ENCODE measurements at places on chromosomes 1 and 21.

DNA sequence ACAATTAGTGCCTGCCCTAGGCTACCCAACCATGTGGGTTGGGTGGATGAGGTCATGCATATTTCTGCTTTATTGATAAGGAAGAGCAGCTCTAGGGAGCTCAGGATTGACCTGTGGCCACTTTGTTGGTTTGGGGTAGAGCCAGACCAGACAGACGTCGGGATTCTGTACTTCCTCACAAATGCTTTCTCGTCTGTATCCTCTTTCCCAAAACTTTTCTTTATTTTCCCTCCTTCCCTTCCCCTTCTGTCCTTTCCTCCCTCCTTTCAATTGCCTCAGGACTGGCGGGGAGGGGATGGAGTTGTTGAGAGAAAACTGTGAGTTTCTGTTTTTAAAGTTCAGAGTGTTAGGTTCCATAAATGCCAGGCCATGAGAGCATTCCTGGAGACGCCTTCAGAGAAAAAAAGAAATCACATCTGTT is 68.0 kb downstream of the UCK2 start:
- no peak for DNase-seq

GRCh38 chr1:33190701-33191100 is 8.9 kb upstream of the TRIM62 start:
- DNase-seq = no peak

DNA sequence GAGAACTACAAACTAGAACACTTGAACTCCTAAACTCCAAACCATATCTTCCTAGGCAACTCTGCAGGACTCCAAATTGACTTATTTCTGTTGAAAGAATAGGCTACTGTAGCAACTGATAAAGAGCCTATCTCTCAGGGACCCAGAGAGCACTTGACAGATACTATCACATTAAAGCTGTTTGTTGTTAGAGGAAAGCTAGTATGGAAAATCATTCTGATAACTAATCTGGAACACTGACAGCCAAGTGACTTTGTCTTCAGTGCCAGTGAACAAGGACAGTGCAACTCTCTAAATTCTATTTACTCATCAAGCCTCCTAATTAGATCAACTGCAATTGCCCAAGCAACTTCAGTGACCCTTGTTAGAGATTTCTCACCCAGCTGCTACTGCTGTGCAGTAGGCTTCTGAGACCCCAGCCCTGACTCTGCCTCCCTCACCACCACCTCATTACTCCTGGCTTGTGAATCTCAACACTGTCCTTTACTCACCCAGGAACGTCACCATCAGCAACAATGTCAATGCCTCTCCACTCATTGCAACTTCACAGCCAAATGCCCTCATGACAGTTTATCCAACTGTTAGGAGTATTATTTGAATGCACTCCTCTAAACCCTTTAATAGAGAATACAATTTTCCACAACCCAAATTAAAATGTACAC is 7.4 kb upstream of the RGS13 start:
- no peak for DNase-seq

DNA sequence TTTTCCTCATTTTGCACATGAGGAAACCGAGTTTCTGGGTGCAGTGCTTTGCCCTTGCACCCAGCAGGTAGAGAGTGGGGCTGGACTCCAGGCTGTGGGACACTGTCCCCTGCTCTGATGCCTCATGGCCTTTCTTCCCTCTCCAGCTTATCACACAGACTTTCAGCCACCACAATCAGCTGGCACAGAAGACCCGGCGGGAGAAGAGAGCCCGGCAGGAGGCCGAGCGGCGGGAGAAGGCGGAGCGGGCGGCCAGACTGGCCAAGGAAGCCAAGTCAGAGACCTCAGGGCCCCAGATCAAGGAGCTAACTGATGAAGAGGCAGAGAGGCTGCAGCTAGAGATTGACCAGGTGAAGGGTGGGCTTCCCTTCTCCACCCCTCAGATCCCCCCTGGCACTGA is 19.0 kb downstream of the KDF1 start:
- no peak for DNase-seq

DNA sequence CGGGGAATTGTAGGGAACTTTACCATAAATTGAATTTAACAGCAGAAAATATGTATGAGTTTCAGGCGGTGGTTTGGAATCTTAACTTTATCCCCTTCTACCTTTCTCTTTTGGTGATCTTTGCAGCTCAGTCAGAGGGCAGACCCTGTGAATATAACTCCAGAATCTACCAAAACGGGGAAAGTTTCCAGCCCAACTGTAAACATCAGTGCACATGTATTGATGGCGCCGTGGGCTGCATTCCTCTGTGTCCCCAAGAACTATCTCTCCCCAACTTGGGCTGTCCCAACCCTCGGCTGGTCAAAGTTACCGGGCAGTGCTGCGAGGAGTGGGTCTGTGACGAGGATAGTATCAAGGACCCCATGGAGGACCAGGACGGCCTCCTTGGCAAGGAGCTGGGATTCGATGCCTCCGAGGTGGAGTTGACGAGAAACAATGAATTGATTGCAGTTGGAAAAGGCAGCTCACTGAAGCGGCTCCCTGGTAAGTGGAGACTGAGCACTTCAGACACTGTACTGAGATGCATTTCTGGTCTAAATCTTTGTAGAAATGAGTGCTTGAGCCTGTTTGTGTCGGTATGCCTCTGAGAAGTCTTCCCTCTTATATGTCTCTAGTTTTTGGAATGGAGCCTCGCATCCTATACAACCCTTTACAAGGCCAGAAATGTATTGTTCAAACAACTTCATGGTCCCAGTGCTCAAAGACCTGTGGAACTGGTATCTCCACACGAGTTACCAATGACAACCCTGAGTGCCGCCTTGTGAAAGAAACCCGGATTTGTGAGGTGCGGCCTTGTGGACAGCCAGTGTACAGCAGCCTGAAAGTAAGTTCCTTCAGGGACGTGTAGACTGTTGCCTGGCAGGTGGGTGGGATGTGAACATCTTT is 1.5 kb downstream of the CCN1 start:
- peak; percentile 37 for DNase-seq

DNA sequence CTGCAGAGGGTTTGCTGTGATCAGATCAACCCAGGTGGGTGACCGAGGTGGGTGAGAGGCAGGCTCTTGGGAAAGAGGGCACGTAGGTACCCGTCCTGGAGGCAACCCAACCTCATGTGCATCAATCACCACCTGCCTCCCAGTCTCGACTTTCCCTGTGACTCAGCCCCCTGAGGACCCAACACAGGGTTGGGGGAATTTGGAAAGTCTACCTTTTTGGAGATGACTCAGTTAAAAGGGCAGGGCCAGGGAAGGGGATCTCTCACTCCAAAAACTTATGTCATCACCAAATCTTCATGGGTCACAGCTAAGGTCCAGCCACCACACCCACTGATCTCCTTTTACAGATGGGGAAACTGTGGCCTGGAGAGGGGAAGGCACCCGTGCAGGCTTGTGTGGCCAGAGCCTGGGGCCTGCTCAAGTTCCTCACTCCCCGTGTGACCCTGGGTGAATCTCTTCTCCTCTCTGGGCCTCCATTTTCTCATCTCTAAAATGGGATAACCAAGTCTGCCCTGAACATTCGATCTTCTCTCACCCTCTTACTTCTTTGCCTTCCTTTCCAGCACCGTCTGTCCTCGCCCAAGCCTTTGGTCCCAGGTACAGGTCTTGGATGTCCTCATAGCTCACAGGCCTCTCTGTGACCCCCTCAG is 34.6 kb upstream of the WNT4 start:
- DNase-seq = no peak

DNA sequence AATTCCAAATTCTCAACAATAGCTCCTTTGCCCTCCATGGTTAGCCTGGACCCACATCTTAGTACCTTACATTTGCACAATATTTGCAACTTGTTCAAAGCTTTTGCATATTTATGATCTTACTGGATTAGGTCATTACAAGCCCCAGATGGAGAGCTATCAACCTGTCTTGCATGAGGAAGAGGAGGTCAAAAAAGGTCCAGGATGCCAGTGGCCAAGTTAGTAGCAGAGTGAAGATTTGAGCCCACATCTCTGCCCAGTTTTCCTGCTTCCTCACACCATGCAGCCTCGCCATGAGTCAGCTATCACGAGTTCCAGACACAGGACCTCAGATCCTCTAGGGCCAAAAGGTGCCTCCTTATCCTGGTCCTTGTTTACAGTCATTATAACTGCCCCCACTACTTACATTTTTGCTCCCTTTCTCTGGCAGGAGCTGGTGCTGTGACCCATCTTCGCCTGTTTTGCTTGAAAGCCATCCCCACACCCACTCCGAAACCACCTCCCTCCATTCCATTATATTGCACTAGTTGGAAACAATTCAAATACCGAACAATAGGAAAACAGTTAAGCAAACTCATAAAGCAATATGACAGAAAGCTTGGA is 5.0 kb upstream of the AHCYL1 start:
- no peak for DNase-seq

DNA sequence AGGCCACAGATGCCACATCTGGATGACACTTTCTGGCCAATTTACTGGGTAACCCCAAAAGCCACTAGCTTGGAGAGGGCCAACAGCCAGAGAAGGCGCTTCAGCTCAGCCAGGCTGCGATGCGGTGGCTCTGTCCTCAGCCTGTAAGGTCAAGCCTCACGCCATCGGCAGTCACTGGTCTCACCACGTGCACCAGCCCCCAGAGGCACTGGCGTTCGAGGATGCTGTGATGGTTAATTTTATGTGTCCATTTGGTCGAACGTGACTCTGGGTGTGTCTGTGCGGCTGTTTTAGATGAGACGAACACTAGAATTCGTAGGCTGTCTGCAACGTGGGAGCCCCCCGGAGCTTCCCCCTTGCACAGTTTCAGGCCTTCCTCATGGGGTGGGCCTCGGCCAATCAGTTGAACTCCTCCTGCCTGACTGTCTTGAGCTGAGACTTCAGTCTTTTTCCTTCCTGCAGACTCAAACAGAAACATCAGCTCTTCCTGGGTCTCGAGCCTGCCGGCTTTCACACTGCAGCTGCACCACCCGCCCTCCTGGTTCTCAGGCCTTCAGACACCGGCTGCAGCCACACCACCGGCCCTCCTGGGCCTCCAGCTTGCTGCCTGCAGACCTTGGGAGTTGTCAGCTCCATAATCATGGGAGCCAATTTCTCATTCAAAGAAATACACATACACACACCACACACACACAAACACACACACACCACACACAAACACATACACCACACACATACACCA is 41.6 kb upstream of the SLC45A1 start:
- no peak for DNase-seq

- DNase-seq = peak; percentile 67
Observed at GRCh38 chr1:93613898-93614297, 67.7 kb downstream of the BCAR3 start.

DNA sequence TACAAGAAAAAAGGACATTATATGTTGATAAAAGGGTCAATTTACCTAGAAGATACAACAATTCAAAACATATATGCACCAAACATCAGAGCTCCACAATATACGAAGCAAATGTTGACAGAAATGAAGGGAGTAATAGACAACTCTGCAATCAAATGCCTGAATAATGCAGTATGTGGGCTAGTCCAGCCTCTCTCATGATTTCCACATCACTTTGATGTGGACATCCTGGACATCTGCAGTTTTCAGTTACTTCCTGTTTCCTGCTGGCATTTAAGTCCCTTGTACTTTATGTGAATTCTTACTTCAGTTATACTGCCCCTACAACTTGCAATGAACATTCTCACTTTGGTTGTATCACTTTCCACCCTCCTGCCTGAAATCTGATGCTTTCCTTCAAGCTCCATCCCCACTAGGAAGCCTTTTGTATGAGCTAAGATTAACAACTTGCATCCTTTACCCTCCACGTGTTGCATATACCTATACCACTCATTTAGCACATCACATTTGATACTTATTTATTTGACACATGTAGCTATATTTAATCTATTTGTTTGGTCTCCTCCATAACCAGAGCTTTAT is 36.7 kb downstream of the DISC1 start:
- DNase-seq = no peak

DNA sequence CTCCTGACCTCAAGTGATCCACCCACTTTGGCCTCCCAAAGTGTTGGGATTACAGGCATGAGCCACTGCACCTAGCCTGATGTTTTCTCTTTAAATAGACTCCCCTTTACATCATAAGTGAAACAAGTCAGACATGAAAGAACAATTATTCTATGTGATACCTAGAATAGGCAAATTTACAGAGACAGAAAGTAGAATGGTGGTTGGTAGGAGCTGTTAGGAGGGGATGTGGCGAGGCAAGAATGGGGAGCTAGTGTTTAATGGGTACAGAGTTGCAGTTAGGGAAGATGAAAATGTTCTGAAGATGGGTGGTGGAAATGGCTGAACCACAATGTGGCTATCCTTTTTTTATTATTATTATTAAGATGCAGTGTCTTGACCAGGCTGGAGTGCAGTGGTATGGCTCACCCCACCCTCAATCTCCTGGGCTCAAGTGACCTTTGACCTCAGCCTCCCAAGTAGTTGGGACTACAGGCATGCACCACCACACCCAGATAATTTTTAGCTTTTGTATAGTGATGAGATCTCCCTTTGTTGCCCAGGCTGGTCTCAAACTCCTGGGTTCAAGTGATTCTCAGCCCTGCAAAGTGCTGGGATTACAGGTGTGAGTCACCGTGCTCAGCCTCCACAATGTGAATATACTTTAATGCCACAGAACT is 28.4 kb downstream of the ELF3 start:
- no peak for DNase-seq

- no peak for DNase-seq
Observed at GRCh38 chr1:219495737-219496408, 117.0 kb downstream of the ZC3H11B start.

- no peak for DNase-seq
Observed at GRCh38 chr1:110083061-110083865, 12.8 kb upstream of the ALX3 start.

- no peak for DNase-seq
Observed at GRCh38 chr1:108949044-108949443, 14.2 kb downstream of the CLCC1 start.

GRCh38 chr1:77668924-77669449 is 13.5 kb downstream of the ZZZ3 start:
- no peak for DNase-seq

DNA sequence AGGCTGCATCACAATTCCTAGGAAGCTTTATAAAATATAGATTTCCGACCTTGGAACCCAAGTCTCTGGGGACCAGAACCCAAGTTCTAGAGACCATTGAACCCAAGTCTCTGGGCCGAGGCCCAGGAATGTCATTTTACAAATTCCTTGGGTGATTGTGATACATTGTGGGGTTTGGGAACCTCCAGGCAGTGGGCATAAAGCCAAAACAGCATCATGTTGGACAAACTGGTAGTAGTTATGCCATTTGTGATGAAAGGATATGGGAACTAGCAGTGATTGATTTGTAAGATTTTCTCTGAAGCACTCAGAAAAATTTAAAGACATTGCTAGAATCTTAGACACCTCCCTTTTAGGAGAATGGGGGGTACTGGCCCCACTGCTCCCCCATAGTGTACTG is 160.2 kb downstream of the HIVEP3 start:
- no peak for DNase-seq

DNA sequence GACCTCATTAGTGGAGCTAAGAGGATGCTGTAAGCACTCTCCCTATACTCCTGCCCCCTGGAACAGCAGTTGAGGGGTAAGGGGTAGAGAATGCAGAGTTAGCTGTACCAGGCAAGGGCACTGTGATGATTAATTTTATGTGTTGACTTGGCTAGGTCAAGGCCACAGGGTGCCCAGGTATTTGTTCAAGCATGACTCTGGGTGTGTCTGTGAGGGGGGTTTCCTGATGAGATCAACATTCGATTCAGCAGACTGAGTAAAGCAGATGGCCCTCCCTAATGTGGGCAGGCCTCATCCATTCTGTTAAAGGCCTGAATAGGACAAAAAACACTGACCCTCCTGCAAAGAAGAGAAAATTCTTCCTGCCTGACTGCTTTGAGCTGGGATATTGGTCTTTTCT is 110.8 kb downstream of the KCND3 start:
- DNase-seq = no peak
